ENCODE measurements at places on chromosomes 7 and 10.

GRCh38 chr7:98000356-98000755 lies 10.4 kb upstream of the OCM2 start:
- no peak overlapping the region for H3K4me3 ChIP-seq
- DNase-seq, result no peak
- no peaks in the 10 kb centered on the region for H3K36me3 ChIP-seq
- H3K27me3 ChIP-seq, result peaks cover 4% of the 10 kb centered on the region

GRCh38 chr7:24291271-24291670 lies 7.3 kb downstream of the NPY start:
- no peaks in the 10 kb centered on the region for H3K27me3 ChIP-seq
- H3K4me1 ChIP-seq, result no peaks in the 10 kb centered on the region
- H3K4me3 ChIP-seq, result no peak overlapping the region
- no peak for DNase-seq

DNA sequence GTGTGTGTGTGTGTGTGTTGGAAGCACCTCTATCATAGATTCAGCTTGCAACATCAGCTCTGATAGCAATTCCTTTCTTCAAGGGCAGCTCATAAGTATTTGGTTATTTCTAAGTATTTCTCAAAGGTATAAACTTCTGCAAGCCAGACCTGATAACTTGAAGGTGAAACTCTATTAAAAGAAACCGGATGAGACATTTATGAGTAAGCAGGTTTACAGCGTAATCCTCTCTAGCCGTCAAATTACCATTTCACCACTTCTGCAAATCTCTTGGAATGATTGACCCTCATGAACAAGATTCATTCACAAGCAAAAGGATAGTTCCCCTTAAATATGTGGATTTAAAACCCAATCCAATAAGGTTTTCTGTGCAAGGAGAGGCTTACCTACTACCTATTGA lies 23.1 kb downstream of the PDE1C start:
- H3K4me3 ChIP-seq, result no peak overlapping the region
- H3K4me1 ChIP-seq, result no peaks in the 10 kb centered on the region
- no peak for DNase-seq
- no peak overlapping the region for H3K27ac ChIP-seq
- H3K27me3 ChIP-seq, result no peaks in the 10 kb centered on the region
- no peaks in the 10 kb centered on the region for H3K36me3 ChIP-seq

- no peak for DNase-seq
- H3K4me3 ChIP-seq, result no peak overlapping the region
- no peaks in the 10 kb centered on the region for H3K27me3 ChIP-seq
- no peaks in the 10 kb centered on the region for H3K36me3 ChIP-seq
- H3K4me1 ChIP-seq, result no peaks in the 10 kb centered on the region
Observed at GRCh38 chr7:33287738-33288137, 158.4 kb downstream of the BBS9 start.

DNA sequence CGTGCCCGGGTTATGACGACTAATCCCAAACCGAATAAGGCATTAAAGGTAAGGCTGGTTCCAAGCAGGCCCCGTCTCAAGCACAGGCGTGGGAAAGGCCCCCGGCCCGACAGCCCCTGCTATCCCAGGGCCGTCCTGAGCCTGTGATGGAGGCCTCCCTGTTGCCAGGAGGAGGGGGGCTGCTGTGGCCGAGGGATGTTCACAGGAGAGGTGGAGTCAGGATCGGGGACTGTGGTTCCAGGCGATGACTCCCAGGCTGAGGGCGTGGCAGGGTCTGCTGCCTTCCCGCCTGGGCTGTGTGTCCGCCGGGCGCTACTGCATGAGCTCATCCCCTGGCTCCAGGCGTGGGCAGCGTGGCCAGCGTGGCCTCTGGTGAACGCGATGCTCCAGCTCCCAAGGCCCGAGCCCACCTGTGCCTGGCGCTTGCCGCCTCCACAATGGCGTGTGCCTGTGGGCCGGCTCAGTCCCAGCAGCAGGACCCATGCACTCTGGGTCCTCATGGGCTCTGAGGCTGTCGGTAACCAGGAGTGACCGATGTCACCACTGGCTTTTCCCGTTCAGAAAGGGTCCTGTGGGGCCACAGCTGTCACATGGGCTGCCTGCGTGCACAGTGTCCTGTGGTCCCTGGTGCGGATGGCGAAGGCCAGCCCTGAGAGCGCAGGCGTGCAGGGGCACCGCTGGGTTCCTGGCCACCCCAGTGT lies 8.8 kb downstream of the MAFK start:
- H3K36me3 ChIP-seq, result peaks cover 60% of the 10 kb centered on the region
- H3K4me1 ChIP-seq, result peaks cover 43% of the 10 kb centered on the region
- no peak overlapping the region for H3K4me3 ChIP-seq
- DNase-seq, result peak; percentile 69

GRCh38 chr7:142930126-142930730 lies 3.3 kb downstream of the TRPV5 start:
- no peaks in the 10 kb centered on the region for H3K36me3 ChIP-seq
- no peak overlapping the region for H3K27ac ChIP-seq
- no peaks in the 10 kb centered on the region for H3K27me3 ChIP-seq
- H3K4me3 ChIP-seq, result no peak overlapping the region
- DNase-seq, result no peak
- no peaks in the 10 kb centered on the region for H3K4me1 ChIP-seq

Measured in psoas muscle (tissue), 8 donors.